ENCODE measurements at places on chromosomes 16 and 17.

- DNase-seq, result no peak
Measured at GRCh38 chr17:48587276-48588073, 2.6 kb downstream of the HOXB3 start.

- no peak for DNase-seq
Measured at GRCh38 chr16:86824751-86825296, 246.5 kb downstream of the FOXL1 start.

DNA sequence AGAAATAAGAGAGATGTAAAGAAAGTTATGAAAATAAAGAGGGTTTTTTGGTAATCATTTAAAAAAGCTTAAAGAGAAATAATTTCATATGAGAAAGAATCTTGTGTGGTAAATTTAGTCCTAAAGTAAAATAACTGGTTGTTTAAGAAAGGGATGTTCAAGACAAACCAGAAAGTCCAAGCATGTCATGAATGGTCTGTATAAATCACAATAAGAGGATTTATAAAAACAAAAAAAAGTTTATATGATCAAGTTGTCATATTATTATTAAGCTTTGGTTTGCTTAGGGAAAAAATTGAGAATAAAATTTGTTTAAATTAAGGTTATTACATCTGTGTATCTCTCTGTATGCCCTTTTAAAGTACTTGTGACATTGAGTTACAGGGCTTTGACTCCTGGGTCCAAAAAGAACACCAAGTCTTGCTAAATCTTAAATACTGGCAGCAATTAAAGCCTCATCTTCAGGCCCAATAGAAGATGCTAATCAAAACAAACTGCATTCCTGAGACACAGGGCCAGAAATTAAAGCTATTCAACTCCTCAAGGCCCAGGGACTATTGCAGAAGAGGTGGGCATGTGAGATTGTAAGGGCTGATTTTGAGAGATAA lies 15.6 kb upstream of the TRIM25 start:
- DNase-seq, result no peak

DNA sequence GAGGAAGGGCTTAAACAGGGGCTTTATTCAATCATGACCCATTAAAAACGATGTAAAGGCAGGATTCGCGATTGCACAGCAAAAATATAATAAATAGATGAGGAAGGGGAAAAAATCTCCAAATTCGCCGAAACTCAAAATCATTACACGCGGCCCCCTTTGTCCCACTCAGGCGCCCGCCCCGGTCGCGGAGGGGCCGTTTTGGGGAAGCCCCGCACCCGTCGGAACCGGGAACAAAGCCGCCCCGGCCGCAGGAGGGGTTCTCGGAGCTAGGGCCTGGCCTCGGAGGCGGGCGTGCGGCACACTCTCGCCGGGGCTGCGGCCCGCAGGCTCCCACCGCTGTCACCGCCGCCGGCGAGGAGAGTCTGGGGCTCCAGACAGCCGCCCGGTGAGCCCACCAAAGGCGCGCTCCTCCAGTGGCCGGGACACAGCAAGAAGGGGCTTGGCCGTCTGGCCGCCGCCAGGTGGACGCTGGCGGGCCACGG lies 521 bp downstream of the C16orf87 start:
- DNase-seq, result no peak

GRCh38 chr16:2595393-2596205 lies 57.8 kb downstream of the PDPK1 start:
- DNase-seq, result no peak

DNA sequence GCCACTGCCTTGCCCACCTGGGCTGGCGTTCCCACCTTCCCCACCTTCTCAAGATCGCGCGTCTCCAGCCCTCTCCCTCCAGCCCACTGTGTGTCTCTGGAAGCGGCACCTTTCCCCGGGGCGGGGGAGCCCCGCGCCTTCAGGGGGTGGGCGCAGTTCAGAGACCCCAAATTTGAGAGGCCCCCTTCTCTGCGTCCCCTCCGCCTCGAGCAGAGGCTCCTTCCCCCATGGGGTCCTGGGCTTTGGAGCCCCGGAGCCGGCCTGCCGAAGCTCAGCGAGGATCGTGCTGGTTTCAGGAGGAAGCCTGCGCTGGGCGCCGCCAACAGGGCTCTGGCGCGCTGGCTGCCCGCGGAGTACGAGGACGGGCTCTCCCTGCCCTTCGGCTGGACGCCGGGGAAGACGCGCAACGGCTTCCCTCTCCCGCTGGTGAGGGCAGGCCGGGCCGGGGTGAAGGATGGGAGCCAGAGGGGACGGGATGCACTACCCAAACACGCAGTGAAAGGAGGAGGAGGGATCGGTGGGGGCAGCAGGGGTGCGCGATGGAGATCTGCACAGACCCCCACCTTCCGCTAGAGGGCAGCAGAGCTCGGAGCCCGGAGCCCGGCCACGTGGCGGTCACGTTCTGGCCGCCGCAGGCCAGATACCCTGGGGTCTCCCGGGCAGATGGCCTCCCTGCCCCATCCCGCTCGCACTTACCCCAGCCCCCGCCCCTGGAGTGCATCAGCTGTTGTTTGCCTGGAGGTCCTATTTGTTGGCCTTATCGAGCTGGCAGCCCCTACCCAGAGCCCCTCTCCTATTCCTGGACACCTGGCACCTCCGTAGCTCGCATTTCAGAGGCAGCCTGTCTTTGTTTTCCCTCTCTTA lies 11.1 kb downstream of the LPO start:
- no peak for DNase-seq

DNA sequence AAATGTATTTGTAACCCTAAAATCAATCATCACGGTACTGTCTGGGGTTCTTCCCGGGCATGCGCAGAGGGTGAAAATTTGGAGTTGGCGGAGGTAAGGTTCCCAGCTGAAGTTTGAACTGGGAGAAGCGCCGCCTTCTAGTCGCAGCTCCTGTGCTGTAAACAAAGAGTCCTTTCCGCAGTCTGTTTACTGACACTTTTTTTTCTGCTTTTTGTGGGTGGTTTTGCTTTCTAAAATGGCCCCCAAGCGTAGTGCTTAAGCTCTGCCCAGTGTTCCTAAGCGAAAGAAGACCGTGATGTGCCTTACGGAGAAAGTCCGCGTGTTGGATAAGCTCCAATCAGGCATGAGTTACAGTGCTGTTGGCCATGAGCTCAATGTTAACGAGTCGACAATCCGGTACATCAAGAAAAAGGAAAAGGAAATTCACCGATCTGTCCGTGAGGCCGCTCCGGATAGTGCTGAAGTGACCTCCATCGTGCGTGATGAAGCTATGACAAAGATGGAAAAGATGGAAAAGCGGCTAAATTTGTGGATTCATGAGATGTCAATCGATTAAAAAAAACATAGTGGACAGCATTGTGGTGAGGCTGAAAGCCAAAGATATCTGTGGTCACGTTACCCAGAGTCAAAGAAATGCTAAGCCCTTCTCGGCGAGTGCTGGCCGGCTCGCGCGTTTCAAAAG lies 570 bp upstream of the CFDP1 start:
- no peak for DNase-seq

DNA sequence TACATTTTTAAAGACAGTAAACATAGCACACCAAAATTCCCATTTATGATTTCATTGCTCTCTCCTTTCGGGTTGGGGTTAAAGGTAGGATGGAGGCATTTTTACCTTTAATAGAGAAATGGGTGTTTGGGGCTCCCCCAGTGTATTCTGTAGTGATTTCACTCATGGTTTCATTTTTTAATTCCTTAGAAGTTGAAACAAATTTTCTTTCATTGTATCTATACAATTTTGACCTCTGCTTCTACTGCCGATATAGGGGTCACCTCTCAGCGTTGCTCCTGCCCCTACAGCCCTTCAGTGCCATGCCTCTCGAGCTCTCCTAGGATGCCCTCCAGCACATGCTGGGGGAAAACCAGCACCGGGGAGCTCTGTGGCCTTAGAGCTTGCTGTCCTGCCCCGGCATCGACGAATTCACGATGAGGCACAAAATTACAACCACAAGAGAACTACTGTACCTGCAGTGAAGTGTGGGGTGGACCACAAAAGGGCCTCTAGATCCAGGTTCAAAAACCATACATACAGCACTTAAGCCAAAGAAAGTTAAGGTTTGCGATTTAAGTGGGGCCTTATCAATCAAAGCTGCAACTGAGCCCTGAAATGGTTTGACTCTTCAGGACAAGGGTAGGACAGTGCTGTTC lies 39.3 kb downstream of the LITAFD start:
- DNase-seq, result no peak

- no peak for DNase-seq
Measured at GRCh38 chr17:17125136-17126084, 80.7 kb downstream of the PLD6 start.

DNA sequence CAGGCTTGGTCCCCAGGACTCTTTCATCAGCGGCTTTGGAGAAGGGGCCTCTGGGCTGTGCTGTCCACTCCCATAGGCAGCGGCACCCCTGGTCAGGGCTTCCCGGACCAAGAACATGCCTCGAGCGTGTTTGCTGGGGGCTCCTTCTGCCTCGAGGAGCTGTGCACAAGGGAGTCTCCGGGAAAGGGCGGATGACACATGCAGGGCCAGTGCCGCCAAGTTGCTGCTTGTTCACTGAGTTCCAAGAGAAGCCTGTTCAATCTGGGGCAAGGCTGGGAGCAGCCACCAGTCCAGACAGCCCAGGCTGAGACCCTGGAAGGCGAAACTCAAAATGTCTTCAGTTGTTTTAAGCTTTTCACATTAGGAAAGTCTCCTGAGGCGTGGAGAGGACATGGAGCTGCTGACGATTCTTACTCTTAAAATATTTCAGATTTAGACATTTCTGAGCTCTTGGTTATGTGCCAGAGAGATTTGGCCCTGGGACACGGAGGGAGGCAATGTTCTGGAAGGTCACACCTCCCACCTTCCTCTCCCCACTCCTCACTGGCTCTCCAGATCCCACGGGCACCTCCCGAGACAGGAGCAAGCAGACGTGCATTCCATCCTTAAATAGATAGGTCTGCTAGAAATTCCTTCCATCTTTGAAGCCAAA lies 84.5 kb upstream of the ZNF469 start:
- no peak for DNase-seq

DNA sequence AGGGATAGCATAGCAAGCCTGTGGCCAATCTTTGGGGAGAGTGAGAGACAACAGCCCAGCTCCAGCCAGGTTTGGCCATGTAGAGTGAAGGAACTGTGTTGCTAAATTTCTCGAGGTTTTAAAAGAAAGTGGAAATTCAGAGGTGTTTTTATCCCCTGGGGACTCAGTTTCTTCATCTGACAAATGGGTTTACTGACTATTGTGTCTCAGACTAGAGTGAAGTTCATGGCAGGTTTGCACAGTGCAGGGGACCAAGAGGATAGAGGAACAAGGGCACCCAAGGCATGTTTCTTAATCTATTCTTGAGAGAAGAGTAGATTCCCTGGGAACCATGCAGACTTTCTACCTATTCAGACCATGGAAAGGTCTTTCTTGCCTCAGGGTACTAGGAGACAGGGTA lies 555.8 kb upstream of the C16orf82 start:
- DNase-seq, result no peak

DNA sequence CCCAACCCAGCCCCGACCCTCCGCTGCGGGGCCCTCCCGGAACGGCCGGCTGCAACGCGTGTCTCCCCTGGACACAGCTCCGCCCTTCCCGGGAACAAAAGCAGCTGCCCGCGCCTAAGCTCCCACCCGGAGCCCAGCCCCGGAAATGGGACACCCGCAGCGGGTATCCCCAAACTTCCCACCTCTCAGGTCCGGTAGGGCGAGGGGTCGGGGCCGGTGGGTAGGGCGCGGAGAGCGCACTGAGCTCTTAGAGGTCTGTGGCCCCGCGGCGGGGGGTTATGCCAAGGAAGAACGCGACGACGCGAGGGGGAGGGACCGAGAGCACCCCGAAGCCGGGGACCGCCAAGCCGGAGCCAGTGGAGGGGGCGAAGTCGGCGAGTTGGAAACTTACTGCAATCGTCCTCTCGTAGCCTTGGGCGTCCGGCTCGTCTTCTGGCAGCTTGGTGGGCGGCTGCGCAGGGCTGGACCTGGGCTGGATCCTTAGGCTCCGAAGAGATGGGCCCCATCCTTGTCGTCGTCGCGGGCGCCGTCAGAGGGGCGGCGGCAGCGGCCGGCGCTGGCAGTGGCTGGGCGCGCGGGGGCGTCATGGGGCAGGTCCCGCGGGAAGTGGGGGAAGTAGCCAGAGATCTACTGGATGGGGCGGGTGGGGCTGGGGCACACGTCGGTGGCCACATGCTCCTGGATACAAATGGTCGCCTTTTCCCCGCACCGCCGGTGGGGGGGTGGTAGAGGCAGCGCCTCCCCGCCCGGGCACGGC lies 6.9 kb downstream of the USP6 start:
- no peak for DNase-seq

DNA sequence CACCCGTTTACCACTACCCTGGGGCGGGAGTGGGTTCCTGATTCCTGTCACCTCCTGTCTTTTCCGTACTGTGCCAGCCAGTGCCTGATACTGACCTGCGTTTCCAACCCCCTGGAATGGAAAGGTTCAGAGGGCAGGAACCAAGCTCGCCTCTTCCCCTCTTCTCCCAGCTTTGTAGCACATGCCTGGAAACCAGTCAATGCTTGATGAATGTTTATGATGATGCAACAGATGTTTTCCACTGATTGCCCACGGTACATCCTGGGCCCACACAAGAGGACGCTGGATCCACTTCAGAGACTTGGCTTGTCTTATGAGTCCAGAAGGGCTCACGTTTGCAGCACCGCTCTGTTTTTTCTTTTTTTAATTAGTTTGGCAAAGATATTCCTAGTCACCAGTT lies 262.0 kb downstream of the CPPED1 start:
- DNase-seq, result no peak

GRCh38 chr16:68005786-68006286 lies 6.6 kb upstream of the DPEP2 start:
- DNase-seq, result peak; percentile 22

GRCh38 chr16:68995011-68995504 lies 110.4 kb upstream of the HAS3 start:
- no peak for DNase-seq

DNA sequence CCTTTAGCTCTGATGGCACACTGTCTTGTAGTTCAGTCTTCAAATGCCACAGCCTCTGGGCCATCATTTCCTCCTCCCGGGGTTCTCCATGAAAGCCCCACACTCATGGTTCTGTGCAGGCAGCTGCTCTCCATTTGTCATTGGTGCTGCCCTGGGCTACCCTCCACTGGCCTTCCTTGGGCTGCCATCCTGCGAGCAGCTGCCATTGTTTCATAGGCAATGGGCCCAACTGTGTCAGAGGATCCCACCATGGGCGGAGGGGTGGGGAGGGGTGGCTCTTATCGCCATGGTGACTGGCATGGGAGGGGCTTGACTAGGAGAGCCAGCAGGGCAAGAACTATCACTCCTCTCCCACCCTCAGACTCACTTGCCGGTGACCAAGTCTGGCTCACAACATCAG lies 38.6 kb upstream of the BRD7 start:
- DNase-seq, result no peak

DNA sequence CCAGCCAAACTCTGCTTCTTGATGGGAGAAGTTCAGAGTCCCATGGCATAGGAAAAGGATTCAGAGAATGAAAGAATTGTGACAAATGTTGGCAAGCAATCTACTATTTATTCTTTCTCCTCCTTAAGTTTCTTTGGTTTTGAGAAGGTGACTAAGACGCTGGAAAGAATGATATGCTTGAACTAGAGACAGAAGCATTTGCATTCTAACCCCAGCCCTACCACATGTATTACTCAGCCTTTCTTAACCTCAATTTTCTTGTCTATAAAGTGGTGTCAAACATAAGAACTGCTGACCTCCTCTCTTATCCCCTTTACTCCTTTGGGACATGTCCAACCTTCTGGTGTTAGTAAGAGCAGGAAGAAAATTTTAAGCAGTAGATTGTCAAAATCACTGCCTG lies 124.7 kb downstream of the HS3ST2 start:
- no peak for DNase-seq
